ENCODE measurements at places on chromosomes 16 and 17.

DNA sequence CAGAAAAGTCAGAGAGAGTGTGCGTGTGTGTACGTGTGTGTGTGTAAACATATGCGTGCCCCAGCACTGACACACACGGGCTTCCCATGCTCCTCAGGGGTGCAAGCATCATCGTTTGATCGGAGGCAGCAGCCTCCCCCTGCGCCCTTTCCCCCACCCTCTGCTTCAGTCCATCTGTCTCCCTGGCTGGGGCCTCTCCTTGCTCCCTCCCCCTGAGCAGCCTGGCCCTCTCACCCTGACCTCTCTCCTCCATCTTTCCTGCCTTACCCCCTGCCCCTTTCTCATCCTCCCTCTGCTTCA lies 4.4 kb downstream of the STX1B start:
- no peak for DNase-seq

GRCh38 chr16:10740845-10741208 lies 2.8 kb upstream of the NUBP1 start:
- no peak for DNase-seq

DNA sequence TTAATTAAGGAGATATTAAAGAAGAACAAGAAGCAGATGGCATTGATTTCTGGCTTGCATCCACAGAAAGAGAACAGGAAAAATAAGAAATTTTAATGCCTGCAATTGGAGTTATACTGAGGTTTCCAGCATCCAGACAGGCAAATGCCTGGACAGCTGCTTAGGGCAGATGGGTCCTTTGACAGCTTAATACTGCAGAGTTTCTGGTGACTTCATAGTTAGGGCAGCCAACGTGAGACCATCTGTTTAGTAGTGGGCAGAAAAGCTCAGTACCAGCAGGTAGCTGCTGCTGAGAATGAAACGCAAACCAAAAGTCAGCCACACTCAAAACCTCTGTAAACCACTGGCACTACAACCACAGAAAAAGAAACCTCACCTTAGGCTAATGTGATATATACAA lies 109.8 kb downstream of the CDK5R1 start:
- DNase-seq, result peak; percentile 56

DNA sequence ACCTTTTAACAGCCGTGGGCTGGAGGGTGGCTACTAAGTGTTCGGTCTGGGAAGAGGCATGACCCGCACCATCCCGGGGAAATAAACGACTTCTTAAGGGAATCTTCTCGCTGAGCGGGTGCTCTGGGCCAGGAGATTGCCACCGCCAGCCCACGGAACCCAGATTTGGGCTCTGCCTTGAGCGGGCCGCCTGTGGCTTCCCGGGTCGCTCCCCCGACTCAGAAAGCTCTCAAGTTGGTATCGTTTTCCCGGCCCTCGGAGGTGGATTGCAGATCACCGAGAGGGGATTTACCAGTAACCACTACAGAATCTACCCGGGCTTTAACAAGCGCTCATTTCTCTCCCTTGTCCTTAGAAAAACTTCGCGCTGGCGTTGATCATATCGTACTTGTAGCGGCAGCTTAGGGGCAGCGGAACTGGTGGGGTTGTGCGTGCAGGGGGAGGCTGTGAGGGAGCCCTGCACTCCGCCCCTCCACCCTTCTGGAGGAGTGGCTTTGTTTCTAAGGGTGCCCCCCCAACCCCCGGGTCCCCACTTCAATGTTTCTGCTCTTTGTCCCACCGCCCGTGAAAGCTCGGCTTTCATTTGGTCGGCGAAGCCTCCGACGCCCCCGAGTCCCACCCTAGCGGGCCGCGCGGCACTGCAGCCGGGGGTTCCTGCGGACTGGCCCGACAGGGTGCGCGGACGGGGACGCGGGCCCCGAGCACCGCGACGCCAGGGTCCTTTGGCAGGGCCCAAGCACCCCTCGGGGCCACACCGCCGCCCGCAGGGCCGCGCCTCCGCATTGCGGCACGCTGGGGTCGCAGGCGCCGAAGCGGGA lies 3.6 kb upstream of the CBX4 start:
- no peak for DNase-seq

- DNase-seq, result no peak
Measured at GRCh38 chr16:89101303-89102040, 7.8 kb downstream of the ACSF3 start.

DNA sequence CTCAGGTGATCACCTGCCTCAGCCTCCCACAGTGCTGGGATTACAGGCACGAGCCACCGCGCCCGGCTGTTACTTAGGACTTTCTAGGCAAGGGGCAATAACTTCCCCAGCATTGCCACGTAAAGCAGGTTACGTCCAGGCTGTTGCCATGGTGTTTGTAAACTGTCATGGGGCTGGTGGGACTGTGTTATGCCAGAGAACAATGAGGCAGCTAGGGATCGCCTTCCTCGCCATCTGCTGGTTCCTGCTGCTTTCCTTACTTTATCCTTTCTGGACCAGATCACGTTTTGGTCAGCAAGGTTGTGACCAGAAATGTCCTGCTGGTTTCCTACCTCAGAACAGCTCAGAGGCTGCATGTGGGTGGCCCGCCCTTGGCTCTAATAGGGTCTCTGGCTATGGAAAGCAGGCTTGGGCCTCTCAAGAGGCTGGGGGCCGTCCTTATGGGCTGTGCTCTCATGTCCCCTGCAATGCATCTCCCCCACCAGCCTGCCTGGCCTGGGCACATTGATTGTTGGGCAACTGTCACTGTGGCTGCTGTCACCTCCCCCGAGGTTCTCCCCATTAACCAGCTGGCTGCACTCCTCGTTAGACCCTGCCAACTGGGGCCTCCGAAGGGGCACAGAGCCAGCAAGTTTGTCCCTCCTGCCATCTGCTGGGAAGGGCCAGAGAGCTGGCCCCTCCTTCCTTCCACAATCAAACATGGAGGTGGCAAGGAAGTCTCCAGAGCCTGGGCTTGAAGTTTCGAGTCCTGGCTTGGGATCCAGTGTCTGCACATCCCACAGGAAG lies 28.2 kb upstream of the ZC3H18 start:
- no peak for DNase-seq

DNA sequence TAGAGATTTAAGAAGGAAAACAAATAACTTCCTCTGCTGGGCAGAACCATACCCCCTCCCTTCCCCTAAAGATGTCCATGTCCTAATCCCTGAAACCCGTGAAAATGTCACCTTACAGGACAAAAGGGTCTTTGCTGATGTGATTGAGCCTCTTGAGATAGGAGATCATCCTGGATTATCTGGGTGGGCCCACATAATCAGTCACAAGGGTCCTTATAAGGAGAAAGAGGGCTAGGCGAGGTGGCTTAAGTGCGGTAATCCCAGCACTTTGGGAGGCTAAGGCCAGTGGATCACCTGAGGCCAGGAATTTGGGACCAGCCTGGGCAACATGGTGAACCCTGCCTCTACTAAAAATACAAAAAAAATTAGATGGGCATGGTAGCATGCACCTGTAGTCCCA lies 12.0 kb upstream of the SLC39A11 start:
- no peak for DNase-seq

GRCh38 chr17:17408236-17408794 lies 68.5 kb upstream of the MED9 start:
- DNase-seq, result no peak

GRCh38 chr16:28205117-28205899 lies 6.5 kb downstream of the XPO6 start:
- DNase-seq, result no peak

GRCh38 chr16:11283820-11284248 lies 2.7 kb upstream of the PRM1 start:
- no peak for DNase-seq

- no peak for DNase-seq
Measured at GRCh38 chr16:47110939-47111338, 32.8 kb downstream of the NETO2 start.

DNA sequence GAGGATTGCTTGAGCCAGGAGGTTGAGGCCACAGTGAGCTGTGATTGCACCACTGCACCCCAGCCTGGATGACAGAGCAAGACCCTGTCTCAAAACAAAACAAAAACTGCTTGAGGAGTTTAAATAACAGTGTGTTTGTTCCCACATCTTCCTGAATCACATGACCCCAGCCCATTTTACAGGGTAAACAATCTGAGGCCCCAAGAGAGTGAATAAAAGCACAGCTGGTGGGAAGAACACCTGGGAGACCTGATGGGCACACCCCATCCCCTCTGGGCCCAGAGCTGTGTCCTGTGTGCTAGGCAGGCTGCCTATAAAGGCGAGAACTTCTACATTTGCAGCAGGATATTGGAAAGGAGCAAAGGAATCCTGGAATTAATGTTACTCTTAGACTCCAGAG lies 69.6 kb downstream of the PLXDC1 start:
- DNase-seq, result no peak

DNA sequence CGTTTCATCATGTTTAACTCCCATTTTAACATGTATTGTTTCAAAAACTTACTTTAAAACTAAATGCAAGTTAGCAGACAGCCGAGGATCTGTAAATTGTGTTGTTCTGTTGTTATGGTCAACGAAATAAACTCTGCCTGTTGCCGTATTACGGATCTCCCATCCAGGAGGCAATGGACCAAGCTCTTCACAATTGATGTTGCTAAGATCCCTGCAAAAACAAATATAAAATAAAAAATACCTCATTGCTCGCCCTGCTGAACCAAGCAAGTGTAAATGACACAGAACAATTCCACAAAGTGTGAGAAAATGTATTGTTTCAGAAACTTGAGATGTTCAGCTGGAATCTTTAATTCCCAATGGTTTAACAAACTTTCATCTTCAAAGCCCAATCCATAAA lies 65.0 kb downstream of the CEP95 start:
- no peak for DNase-seq

GRCh38 chr16:12547608-12547922 lies 256.1 kb downstream of the CPPED1 start:
- no peak for DNase-seq

DNA sequence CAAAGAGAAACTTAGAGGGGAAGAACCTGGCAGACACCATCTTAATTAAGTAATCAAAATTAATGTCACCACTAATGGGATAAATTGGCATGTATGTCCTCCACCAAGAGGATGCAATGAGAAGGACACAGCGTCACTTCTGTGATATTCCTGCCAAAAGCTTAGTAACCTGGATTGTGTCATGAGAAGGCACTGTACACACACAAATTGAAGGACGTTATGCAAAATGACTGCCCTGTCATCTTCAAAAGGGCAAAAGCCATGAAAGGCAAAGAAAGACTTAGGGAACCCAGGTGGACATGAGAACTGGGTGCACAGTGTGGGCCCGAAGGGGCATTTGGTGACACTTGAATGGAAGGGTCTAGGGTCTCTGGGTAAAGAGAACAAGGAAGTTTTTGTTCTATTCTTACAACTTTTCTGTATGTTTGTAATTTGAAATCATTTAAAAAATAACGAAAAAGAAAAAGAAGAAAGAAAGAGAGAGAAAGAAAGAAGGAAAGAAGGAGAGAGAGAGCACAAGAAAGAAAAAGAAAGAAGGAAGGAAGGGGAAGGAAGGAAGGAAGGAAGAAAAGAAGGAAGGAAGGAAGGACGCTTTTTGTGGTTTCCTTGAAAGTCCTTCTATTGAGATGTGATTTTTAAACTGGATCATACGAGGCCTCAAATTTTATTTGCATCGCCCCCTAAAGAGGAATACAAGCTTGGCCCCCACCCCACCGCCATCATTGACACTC lies 4.0 kb upstream of the APOH start:
- no peak for DNase-seq

GRCh38 chr17:73613271-73614233 lies 30.7 kb downstream of the SDK2 start:
- no peak for DNase-seq

GRCh38 chr17:15456496-15456895 lies 10.9 kb downstream of the CDRT4 start:
- DNase-seq, result no peak

DNA sequence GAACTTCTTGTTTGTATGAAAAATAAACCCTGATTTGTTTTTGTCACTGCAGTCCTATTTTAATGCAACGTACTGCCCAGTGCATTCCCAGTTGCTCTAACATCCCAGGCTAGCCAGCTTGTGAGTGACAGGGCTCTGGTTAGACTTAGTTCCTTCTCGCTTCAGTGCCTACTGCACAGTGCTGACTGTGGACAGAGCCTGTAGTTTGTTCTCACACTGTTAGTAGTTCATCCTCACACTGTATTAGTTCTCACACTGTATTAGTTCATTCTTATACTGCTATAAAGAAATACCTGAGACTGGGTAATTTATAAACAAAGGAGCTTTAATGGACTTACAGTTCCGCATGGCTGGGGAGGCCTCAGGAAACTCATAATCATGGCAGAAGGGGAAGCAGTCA lies 116.6 kb upstream of the SALL1 start:
- peak; percentile 35 for DNase-seq

DNA sequence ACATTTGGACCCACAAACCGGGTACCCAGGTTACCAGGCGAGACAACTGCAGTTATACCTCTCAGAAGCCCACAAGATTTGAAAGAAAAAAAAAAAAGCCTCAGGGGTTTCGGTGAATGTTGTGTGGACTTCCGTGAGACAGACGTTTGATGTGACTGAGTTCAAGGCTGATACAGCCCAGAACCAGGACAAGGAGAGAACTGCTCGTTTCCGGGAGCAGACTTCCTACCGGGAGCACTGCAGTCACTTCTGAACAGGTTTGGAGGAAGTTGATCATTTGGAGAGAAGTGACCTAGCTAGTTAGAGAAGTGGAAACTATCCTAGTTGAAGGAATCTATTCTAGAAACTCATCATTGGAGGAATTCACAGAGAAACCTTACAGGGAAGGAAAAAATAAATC lies 847 bp downstream of the CKLF start:
- DNase-seq, result no peak

- DNase-seq, result no peak
Measured at GRCh38 chr17:79749156-79749815, 18.5 kb downstream of the ENPP7 start.

DNA sequence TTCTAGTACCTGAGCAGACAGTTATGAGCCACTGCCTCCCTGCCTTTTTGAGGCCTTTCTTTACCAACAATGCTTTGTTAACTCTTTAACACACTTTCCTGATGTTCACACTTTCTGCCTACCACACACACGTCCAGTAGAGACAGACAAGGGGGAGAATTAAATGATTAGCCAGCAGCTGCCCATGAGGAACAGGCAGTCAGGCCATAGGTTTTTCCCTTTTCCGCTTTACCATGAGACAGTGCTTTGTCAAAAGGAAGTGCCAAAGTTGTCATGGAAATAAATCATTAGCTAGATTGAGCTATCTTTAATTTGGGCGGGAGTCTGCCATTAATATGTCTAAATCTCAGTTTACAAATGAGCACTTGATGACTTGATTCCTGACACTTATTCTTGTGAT lies 102.1 kb downstream of the PITPNC1 start:
- no peak for DNase-seq

- DNase-seq, result no peak
Measured at GRCh38 chr16:4071686-4072561, 44.3 kb downstream of the ADCY9 start.

- no peak for DNase-seq
Measured at GRCh38 chr16:48870141-48870540, 260.2 kb upstream of the N4BP1 start.

- no peak for DNase-seq
Measured at GRCh38 chr17:80294653-80295052, 34.0 kb downstream of the RNF213 start.
